B cell (primary cell): ENCODE measurements at places on chromosomes 12 and 14.

DNA sequence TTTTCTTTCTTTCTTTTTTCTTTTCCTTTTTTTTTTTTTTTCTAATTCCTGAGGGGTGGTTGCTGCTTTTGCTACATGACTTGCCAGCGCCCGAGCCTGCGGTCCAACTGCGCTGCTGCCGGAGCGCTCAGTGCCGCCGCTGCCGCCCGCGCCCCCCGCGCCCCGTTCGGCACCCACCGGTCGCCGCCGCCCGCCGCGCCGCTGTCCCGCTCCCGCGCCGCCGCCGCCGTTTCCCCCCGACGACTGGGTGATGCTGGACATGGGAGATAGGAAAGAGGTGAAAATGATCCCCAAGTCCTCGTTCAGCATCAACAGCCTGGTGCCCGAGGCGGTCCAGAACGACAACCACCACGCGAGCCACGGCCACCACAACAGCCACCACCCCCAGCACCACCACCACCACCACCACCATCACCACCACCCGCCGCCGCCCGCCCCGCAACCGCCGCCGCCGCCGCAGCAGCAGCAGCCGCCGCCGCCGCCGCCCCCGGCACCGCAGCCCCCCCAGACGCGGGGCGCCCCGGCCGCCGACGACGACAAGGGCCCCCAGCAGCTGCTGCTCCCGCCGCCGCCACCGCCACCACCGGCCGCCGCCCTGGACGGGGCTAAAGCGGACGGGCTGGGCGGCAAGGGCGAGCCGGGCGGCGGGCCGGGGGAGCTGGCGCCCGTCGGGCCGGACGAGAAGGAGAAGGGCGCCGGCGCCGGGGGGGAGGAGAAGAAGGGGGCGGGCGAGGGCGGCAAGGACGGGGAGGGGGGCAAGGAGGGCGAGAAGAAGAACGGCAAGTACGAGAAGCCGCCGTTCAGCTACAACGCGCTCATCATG, 654 bp downstream of the FOXG1 start:
- no peak for DNase-seq

GRCh38 chr12:70839544-70839943, 81.0 kb downstream of the PTPRR start:
- no peak for DNase-seq

GRCh38 chr12:57416039-57416996, 14.5 kb downstream of the R3HDM2 start:
- no peak for DNase-seq

GRCh38 chr12:43736927-43737440, 21.6 kb downstream of the PUS7L start:
- DNase-seq, result no peak

- DNase-seq, result no peak
Measured at GRCh38 chr12:23113781-23114180, 488.8 kb downstream of the ETNK1 start.

DNA sequence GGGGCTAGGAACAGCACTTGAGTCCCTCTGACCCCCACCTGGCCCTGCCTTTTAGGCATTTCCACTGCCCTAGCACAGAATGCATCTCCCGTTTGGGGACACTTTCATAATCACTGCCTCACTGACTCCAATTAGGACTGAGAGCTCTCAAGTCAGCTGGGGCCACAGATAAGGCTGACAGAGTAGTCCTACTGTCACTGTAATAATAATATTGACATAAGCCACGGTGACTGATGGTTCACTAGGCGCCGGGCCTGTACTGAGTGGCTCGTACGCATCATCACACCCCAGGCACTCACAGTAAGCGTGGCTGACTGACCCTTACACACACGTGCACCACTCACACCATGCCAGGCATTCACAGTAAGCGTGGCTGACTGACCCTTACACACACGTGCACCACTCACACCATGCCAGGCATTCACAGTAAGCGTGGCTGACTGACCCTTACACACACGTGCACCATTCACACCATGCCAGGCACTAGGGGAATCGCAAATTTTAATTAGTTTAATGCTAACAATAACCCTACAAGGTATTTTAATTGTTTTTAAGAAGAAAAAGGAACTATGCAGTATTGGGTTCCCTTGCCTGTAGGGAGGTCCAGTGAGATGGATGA, 87.7 kb downstream of the CHGA start:
- no peak for DNase-seq

GRCh38 chr14:98954349-98955000, 317.5 kb downstream of the BCL11B start:
- DNase-seq, result no peak

DNA sequence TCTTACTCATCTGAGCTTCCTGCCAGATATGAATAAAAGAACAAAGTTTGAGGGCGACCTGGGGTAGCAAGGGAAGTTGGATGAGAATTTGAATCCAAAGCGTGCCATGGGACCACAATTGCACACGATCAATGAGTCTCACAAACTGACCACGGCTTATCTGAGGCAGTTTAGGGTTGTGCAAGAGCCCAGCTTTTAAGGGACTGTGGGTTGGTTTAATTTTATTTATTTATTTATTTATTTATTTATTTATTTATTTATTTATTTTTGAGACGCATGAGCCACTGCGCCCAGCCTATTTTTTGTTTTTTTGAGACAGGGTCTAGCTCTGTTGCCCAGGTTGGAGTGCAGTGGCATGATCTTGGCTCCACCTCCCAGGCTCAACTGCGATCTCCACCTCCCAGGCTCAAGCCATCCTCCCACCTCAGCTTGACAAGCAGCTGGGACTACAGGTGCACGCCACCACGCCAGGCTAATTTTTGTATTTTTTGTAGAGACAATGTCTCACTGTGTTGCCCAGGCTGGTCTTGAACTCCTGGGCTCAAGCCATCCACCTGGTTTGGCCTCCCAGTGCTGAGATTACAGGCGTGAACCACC, 1.1 kb downstream of the AMDHD1 start:
- no peak for DNase-seq

GRCh38 chr12:1505576-1505975, 88.8 kb downstream of the FBXL14 start:
- DNase-seq, result no peak

GRCh38 chr14:44412858-44413569, 94.1 kb downstream of the FSCB start:
- DNase-seq, result no peak

DNA sequence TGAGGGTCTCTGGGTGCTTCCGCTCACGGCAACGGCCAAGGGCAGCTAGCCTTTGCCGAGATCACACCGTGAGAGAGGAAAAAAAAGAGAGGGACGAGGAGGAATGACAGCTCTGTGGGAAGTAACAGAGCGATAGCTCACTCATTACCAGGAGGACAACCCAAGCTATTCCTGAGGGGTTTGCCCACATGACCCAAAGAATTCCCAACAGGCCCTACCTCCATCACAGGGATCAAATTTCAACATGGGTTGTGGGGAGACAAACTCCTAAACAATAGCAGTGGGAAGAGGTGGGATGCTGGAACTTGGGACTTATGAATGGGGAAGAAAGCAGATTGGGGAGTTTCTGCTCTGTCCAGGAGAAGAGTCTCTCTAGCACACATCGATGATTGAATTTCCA, 180.6 kb downstream of the LRRK2 start:
- DNase-seq, result no peak

DNA sequence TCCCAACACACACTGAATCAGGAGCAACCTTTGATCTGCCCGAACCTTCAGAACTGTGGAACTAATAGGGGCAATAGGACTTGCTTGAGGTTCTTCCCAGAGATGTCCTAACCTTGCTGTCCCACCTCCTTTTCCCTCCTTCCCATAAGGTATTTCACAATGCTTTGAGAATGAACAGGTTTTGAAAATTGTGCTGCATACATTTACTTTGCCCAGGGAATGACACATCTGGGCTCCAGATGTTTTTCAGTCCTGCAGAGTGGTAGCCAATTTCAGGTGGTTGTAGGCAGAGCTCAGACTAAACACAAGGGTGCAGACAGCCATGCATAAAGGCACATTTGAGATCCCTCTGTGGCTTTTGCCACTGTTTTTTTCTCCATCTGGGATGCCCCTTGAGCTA, 206.7 kb upstream of the PWP1 start:
- no peak for DNase-seq

GRCh38 chr12:76611533-76611932, 52.0 kb upstream of the OSBPL8 start:
- no peak for DNase-seq

DNA sequence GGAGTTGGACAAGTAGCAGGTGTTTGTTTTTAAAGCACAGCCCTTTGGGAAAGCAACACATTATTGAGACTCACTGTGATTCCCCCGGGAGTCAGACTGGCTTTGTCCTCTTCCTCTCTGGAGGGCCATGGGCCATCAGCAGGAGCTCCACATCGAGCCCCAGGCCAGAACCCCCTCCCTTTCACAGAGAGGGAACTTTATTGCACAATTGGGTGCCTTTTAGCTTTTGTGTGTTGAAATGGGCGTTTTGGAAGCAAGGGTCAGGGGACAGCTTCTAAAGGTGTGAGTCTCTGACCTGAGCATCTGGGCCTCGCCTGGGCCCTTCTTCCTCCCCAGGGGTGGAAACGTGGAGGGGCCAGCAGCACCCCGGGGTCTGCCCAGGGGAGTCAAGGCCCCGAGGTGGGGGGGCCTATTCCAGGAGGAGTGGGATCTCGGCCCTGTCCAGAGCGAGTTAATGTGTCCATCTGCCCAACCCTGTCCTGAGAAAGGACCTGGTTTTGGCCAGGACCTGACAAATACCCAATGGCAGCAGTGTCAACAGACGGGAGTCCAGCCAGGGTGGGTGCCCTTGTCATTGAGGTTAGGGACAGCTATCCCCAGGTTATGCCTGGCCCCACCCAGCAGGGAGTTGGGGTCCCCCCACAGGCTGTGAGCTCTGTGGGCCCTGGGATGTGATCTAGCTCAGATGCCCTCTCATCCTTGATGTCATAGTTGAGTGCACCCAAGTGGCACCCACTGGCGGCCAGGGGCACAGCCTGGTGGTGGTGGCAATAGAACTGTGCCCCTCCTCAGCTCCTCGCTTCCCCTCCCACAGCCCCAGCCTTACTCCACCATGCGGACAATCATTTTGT, 37.1 kb downstream of the SLC8B1 start:
- DNase-seq, result no peak

DNA sequence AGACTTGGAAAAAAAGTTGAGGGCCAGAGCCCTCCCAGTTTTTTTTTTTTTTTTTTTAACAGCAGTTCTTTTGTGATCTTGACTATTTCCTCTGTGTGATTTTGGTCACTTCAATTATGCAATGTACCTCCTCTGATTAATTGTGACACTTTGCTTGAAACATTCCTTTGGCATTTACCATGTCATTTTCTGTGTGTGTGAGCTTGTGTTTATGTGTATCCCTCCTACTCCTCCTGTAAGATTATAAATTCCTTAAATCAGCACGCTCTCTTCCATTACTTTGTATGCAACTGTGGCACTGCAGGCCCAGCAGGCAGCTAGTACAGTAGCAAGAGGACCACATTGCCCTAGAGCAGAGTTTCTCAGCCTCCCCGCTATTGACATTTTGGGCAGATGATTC, 33.2 kb upstream of the GALNT16 start:
- no peak for DNase-seq

DNA sequence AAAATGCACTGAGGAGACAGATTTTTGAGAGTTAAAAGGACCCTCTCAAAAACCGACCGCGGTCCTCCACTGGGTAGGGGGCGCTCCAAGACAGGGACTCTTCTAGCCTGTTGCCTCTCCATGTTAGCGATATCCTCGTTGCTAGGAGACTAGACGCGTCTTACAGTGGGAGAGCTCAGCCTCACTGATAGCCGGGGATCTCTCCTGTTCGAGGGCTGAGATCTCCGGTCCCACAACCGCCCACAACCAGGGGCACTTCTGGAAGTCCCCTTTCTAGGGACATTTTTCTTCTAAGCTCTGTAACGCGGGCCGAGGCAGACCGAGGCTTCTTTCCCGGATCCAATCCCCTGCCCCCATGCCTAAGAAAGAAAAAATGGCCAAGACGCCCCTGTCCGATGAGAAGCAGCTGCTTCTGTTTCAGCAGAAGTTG, 21.3 kb downstream of the FKBP11 start:
- DNase-seq, result peak; percentile 84

DNA sequence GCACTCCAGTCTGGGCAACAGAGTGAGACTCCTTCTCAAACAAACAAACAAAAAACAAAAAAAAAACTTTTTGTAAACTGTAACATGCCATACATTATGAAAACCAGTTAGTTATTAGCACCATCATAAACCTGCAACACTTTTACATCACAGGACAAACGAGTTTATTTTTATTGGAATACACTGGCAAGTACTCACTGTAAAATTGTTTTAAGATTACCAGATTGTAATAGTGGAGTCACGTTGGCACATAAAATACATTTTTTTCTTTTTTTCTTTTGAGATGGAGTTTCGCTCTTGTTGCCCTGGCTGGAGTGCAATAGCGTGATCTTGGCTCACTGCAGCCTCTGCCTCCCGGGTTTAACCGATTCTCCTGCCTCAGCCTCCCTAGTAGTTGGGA, 15.7 kb downstream of the FKBP3 start:
- no peak for DNase-seq
